Fibroblast of skin of scalp (primary cell): ENCODE measurements at places on chromosomes 5 and 9.

- DNase-seq = no peak
Measured at GRCh38 chr9:136212345-136212950, 7.5 kb upstream of the LHX3 start.

DNA sequence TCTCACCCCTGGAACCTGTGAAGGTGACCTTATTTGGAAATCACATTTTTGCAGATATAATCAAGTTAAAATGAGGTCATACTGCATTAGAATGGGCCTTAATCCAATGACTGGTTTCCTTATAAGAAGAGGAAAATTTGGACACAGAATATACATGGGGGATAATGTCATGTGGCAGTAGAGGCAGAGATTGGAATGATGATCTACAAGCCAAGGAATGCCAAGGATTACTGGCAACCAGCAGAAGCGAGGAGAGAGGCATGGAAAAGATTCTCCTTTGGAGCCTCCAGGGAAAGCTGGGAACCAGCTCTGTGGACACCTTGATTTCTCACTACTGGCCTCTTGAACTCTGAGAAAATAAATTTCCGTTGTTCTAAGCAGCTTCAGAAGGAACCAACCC is 20.2 kb upstream of the CEP78 start:
- peak; percentile 89 for DNase-seq

DNA sequence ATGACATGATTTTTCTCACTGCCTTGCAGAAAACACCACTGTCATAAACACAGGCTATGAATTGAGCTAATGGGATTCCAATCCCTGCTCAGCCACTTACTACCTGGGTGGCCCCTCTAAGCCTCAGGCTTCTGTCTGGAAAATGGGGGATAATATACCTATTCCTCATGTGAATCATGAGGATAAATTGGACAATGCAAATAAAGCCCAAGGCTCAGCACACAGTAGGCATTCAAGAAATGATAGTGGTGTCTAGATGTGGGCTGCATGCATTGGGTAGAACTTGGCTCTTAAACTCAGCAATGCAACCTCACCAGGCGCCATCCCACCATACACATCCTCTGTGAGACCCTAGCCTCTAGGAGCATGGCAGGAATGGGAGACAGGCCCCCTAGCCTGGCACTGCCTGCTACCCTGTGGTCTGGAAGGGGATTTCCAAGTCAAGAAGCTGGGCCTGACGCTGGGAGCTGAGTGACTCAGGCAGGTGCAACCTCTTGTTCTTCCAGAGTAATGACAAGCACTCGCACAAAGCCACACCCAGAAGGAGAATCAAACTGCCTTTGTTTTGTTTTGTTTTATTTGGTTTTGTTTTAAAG is 2.3 kb upstream of the TNIP1 start:
- no peak for DNase-seq

GRCh38 chr9:88586452-88586851 is 51.5 kb downstream of the NXNL2 start:
- peak; percentile 66 for DNase-seq

DNA sequence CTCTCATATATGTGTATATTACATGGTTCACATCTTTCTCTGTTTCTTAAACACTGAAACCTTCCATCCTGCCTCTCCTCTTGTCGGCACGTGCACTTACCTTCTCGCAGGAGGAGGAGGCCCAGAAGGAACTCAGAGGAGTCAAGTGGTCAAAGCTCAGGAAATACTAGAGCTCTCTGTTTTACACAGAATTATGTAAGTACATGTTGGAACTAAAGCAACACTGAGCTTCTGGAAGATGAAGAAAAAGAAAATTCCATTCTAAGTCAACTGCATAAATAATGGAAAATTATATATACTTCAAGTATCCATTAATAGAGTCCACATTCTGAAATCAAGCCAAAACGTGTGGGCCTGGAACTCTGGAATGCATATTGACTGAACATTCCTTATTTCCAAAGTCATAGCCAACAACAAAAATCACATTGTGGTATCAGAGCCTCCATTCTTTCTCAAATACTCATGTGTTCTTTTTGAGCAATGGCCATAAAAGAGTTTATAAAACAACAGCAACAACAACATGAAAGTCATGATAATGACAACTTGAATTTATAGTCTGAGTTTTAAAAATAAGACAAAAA is 121.5 kb upstream of the RAI14 start:
- peak; percentile 97 for DNase-seq

DNA sequence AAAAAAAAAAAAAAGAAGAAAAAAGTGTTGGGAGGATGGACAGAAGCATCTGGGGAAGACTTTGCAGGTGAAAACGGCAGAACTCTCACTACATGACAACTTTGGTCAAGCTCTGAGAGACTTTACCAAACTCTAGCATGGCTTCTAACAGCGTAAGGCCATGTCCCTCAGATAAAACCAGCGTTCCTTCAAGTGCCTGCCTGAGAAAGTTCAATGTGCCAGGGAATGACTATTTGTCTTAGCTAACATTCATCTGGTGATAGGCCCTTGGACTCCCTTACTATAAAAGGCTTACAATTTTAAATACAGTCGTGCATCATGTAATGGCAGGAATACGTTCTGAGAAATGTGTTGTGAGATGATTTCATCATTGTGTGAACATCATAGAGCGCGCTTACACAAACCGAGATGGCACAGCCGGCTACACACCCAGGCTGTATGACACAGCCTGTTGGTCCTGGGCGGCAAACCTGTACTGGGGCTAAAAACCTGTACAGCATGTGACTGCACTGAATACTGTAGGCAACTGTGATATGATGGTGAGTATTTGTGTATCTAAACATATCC is 14.9 kb upstream of the ZFP62 start:
- DNase-seq = no peak

DNA sequence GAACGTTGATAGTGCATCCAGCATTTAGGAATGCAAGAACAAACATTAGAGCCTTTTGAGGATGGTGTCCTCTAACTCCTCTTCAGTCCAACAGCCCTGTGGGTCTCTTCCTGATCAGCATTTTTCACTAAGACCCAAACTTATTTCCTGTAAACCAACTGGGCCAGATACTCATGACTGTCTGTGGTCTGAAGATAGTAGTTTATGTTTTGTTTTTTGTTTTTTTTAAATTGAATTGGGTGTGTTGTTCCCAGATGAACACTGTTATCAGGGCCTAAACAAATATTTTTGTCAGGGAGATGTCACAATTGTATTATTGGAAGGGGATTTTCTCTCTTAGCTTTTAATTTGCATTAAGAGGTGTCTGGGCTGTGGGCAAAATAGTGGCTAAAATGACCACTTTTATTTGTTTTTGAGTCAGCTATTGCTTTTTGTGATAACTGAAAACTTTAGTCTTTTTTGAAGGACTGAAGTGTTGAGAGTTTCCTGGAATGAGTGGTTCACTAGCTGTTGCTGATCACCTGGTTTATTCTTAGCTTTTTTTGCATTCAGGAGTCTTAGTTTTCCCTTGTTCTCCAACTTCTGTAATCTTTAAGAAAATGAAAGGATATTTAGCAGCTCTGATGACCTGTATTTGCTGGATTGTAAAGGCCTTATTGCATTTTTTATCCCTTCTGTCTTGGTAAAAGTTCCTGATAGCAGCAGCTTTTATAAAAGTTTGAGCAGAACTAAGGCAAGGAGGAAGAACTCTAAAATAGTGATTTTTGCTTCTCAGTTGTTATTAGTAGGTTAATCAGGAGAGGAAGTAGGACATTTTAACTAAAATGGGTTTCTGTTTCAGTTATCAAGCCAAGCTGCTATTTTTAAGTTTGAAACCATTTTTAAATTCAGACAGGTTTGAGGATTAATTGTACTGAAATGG is 5.5 kb downstream of the MAN2A1 start:
- DNase-seq = no peak

- no peak for DNase-seq
Measured at GRCh38 chr9:93194221-93194625, 10.3 kb downstream of the WNK2 start.

- no peak for DNase-seq
Measured at GRCh38 chr9:127934248-127934647, 3.4 kb downstream of the DPM2 start.

GRCh38 chr5:62960781-62961180 is 382.2 kb downstream of the LRRC70 start:
- DNase-seq = no peak

DNA sequence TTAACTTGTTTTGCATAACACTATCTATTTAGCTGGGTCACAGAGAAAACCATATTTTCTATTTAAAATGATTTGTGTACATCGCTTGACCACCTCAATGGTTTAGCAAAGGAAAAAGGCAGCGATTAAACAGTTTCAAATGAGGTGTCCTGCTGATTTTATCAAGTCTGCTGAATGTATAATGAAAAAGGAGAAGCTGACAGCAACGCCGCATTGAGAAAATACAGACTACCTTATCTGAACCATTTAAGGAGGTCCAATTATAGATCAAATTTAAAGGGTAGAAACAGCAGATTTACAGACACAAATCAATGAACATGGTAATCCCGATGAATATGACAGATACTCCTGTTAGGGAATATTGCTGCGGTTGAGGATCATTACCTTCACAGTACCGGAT is 29.6 kb downstream of the PSMB7 start:
- no peak for DNase-seq

GRCh38 chr5:133341915-133342710 is 270.2 kb downstream of the FSTL4 start:
- no peak for DNase-seq

- no peak for DNase-seq
Measured at GRCh38 chr9:129612815-129613519, 7.9 kb downstream of the C9orf50 start.

- DNase-seq = no peak
Measured at GRCh38 chr5:59020611-59021285, 437.9 kb downstream of the RAB3C start.

GRCh38 chr5:132601071-132601728 is 44.4 kb downstream of the RAD50 start:
- no peak for DNase-seq

DNA sequence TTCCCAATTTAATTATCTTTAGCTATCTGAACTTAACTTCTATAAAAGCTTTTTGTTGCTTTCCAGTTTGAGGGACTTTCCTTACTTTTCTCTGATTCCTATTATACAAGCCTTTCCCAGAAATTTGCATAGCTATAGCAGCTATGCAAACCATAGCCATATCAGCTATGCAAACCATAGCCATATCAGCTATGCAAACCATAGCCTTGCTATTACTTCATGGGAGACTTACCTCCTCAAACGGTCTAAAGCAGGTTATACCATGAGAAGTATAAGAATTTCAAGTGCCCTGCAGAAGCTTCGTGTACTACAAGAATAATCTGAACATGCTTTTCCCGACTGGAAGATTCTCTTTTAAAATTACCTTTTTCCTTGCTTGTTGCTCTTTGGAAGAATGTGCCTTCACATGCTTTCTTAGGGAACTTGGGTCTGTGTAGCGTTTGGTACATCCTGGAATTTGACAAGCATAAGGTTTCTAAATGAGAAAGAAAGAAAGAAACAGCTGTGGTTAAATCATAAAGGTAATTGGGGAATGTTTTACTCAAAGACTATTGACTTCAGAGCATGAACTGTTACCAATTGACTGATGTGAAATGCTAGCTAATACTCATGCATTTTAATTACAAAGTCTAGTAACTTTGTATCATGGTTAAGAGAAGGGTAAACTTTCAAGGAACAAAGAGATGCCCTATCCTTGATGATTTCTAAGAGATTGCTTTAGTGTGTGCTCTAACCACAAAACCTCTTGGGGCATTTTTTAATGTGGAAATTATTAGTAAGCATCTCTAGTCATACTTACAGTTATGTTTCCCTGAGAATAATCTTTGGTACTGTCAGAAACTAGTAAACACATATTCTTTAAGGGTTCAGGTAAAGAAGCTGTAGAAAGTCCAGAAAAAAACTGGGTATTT is 367.6 kb downstream of the GLIS3 start:
- DNase-seq = peak; percentile 78

DNA sequence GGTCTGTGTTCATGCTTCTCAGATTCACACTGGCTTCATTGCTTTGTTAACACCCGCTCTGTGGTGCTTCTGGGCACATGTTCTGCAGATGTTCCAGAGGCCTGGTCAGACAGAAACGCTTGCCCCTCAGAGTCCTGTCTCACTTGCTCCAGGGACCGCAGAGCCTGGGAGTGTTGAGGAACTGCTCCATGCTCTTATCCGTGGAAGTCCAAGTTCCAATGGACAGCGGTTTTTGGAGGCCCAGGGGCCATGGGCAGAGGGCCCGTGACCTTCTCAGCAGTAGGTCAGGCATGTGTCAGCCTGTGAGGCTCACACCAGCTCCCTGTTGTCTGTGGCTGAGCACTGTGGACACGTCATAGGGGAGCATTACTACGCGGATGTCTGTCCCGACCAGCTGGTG is 364.7 kb upstream of the IRX1 start:
- no peak for DNase-seq

DNA sequence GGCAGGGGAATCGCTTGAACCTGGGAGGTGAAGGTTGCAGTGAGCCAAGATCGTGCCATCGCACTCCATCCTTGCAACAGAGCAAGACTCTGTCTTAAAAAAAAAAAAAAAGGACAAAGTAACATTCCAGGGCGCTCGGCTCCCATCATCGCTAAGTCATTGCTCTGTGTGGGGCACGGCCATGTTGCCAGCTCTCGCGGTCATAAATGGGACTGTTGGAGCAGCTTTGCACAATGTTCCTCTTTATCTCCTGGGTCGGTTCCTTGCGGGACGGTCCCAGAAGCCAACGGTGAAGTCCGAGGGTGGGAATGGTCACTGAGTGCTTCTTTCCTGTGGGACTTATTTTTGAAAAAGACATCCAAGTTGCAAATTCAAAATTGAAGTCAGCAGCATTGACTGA is 65.5 kb downstream of the HMCN2 start:
- no peak for DNase-seq

DNA sequence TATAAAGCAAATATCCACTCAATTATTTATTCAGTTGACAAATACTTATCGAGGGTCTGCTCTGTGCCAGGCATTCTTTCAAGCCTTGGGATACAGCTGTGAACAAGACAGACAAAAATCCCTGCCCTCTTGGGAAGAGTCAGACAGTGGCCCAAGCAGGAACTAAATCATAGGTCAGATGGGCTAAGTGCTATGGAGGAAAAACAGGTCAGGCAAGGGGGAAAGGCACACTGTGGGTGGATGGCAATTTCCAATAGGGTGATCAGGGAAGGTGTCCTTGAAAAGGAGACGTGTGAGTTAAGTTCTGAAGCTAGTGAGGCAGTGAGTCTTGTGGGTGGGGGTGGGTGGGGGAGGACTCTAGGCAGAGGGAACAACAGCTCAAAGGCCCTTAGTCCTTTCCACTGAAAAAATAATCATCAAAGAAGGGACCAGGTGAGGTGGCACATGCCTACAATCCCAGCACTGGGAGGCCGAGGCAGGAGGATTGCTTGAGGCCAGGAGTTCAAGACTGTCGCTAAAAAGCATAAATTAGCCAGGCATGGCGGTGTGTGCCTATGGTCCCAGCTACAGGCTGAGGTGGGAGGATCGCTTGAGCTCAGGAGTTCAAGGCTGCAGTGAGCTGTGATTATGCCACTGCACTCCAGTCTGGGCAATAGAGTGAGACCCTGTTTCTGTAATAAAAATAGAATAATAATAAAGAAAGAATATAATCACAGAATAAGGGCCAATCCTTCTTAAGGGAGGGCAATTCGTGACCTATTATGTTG is 95.2 kb upstream of the CPEB4 start:
- no peak for DNase-seq

GRCh38 chr9:10208691-10209069 is 404.1 kb downstream of the PTPRD start:
- DNase-seq = no peak

- DNase-seq = no peak
Measured at GRCh38 chr5:179869101-179869500, 10.5 kb upstream of the MRNIP start.

- DNase-seq = peak; percentile 69
Measured at GRCh38 chr5:125348936-125349831, 602.7 kb upstream of the ZNF608 start.

- peak; percentile 55 for DNase-seq
Measured at GRCh38 chr5:156031181-156031580, 295.8 kb upstream of the SGCD start.

GRCh38 chr5:66247176-66247960 is 103.3 kb downstream of the SREK1 start:
- DNase-seq = peak; percentile 77
